ENCODE measurements at places on chromosomes 16 and 17. TPM values are rescaled to one million over a fixed set of nuclear protein-coding genes. Genes with fewer than 3 reads are reported as not detected.
A peak's percentile ranks its signal among the peaks of the same experiment; 100 is the strongest.

DNA sequence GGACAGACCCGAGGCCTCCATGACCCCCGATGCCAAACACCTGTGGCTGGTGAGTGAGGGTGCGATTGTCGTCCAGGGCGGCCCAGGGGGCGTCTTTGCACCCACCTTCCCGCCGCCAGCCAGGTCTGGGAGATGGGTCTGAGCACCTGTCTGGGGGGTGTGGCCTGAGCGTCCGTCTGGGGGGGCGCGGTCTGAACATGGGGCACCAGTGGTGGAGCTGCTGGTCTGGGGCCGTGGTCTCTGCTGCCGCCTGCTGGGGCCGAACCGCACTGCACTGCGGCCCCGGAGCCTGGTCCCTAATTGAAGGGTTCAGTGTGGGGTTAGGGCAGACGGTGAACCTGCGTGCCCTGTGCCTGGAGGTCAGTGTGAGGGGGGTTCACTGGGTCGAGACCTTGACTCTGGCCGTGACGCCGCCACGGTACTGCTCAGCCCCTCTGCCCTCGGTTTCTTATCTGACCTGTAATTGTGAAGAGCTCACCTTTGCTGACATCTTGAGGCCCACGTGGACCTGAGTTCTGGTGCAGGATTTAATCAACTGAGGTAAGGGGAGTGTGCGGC lies 12.6 kb upstream of the TCF25 start:
- peak; percentile 89 for DNase-seq
- H3K4me3 ChIP-seq: no peak overlapping the region
- no peak overlapping the region for H3K27ac ChIP-seq
- peaks cover 4% of the 10 kb centered on the region for H3K4me1 ChIP-seq

DNA sequence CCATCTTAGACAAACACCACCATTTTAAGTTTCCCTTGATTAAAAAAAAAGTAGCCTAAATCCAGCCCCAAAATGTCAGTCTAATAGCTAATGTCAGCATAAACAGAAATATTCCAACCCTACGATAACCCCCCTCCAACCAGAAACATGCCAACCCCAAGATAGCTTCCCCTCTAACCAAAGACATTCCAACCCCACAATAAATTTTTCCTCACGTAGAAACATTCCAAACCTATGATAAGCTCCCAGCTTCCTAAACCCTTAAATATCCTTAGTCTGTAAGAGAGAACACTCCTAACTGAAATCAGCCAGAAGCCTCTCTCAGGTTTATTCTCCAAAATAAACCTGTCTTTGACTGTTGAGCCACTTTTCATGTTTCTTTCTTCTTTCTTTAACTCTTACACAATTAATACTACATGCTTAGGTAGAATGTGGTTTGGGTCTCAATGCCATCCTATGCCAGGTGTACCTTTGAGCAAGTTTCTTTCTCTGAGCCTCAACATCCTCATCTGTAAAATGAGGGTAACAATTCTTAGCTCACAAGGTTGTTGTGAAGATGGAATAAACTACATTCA lies 10.5 kb upstream of the KRT38 start:
- no peak overlapping the region for H3K4me3 ChIP-seq
- no peaks in the 10 kb centered on the region for H3K36me3 ChIP-seq
- DNase-seq: no peak
- no peaks in the 10 kb centered on the region for H3K27me3 ChIP-seq

The PLCG2 gene
- total RNA-seq: 50.7 TPM

DNA sequence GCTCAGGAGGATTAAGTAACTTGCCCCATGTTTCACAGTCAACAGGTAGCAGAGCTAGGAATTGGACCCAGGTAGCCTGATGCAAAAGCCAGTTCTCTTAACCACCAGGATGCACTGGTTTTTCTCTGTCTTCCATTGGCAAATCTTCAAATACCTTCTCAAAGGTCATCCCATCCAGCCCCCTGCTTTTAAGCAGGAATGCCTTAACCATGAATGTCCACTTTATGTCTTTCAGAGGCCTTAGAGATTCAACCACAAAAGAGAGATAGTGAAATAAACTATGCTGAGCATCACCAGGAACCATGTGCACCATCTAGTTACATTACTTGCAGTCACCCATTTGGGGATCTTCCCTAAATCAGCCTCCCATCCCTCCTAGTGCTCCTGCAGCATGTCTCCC lies 94.3 kb downstream of the C17orf67 start:
- no peaks in the 10 kb centered on the region for H3K36me3 ChIP-seq
- H3K27ac ChIP-seq: no peak overlapping the region
- no peak overlapping the region for H3K4me3 ChIP-seq
- DNase-seq: no peak
- H3K27me3 ChIP-seq: no peaks in the 10 kb centered on the region

DNA sequence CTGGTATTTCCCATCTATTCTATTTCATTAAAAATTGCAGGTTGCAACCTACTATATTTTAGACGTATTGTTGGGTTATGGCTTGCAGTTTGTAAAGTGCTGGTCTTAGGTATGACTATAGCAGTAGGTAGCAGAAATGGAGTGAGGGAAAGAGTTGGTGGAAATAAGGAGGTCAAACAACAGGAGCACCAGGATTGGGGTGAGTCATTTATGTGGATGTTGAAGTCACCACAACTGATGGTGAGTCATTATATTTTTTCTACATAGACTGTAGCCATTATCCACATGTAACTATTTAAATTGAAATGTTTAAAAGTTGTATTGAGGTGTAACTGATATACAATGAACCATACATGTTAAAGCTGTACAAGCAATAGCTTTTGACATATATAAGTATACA lies 25.0 kb upstream of the HS3ST3A1 start:
- H3K36me3 ChIP-seq: no peaks in the 10 kb centered on the region
- no peaks in the 10 kb centered on the region for H3K27me3 ChIP-seq
- no peak for DNase-seq
- H3K4me3 ChIP-seq: no peak overlapping the region
